Activated CD8-positive, alpha-beta memory T cell treated with anti-CD3 and anti-CD28 coated beads for 48 hours (primary cell): ENCODE measurements at places on chromosomes 5 and 9.

GRCh38 chr5:103223031-103223955 is 35.3 kb upstream of the MACIR start:
- DNase-seq = no peak

DNA sequence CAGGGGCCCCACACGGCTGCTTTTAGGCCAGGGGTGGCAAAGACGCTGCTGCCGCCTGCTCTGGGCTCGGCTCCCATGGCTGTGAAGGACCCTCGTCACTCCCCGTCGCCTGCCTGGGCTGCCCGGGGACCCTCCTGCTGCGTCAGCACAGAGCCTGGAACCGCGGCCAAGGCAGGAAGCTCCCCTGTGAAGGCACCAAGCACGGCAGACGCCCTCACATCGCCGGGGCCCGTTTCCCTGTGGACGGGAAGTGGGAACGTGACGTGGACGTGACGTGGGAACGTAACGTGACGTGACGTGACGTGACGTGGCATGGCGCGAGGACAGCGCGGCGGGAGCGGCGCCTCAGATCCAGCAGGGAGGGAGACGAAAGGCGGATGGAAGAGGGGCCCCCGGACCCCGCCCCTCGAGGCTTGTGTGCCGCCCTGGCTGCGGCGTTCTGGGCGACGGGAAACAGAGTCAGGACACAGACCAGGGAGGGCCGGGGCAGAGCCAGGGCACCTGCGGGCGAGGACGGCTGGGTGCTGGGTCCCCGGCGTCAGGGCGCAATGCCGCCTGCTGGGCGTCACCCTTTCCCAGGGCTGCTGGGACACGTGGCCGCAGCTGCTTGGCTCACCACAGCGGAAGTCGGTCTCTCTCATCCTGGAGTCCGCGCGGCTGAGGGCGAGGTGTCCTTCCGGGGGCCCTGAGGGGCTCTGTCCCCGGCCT is 53.1 kb downstream of the MRPL36 start:
- DNase-seq = no peak

DNA sequence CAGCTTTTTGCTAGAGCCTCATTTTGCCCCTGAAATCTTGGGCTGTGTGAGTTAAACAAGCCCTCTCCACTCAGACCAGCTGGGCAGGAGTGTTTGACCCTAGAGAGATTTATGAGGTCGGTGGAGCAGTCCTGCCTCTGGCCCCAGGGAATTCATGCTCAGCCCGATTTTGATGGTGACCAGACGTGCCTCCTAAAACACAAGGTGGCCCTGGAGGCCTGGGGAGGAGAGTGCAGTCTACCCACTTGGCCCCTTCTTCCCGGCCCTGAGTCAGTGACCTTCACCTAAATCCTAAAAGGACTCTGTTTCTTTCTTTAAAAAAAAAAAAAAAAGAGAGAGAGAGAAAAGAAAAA is 86.6 kb upstream of the SAP30L start:
- DNase-seq = no peak

DNA sequence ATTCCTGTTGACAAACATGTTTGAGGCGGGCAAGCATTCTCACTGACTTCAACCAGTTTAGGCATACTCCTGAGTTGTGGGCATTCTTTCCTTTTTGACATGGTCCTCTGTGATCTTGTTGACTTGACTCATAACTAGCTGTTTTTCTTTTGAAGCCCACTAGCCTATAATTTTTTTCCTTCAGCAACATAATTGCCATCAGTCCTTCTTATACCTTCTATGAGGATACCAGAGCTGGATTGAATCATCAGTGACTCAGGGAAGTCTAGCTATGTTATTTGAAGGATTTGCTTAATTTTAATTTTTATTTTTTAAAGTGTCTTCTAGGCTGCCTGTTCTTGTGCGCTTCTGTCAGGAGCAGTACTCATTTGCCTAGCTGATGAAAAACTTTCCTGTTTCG is 259.5 kb downstream of the NR3C1 start:
- DNase-seq = no peak

GRCh38 chr5:65695162-65695755 is 26.6 kb downstream of the SGTB start:
- no peak for DNase-seq

DNA sequence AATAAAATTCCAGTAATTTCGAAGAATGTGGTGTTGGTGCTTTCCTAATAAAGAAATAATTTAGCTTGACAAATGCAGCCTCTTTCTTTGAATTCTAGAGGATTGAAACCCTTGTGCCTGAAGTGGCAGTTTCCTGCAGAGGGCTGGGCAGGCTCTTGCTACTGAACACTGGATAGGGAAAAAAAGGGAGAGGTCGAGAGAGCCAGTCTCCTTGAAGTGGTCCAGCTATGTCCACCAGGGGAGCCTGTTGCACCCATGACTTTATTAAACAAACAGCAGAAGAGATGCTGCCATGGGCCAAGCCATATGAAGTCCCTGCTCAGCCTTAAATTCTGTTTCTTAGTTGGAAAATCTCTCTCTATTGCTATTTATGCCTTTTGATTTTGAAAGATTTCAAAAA is 178.4 kb downstream of the SMARCA2 start:
- no peak for DNase-seq

GRCh38 chr5:120942596-120943350 is 478.7 kb downstream of the PRR16 start:
- no peak for DNase-seq

GRCh38 chr9:136182850-136183422 is 22.0 kb downstream of the LHX3 start:
- no peak for DNase-seq

DNA sequence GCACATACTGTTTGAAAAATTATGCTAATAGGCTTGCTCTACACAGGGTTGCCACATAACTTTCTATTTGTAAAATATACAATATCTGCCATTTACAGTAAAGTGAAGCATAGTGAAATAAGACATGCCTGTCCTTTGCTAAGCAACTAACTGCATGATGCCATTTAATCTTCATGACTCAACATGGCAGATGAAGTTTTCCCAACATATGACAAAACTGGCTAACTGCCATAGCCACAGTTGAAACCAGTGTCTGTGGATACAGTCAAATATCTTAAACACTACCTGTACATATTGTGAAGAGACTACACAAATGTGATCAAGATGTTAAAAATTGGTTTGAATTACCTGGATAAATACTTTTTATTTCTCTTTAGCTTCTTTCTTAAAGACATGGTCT is 3.1 kb upstream of the DMAC1 start:
- DNase-seq = no peak
